ENCODE measurements at places on chromosomes 5 and 9.

GRCh38 chr9:37640246-37640645 lies 10.5 kb upstream of the FRMPD1 start:
- DNase-seq: no peak

DNA sequence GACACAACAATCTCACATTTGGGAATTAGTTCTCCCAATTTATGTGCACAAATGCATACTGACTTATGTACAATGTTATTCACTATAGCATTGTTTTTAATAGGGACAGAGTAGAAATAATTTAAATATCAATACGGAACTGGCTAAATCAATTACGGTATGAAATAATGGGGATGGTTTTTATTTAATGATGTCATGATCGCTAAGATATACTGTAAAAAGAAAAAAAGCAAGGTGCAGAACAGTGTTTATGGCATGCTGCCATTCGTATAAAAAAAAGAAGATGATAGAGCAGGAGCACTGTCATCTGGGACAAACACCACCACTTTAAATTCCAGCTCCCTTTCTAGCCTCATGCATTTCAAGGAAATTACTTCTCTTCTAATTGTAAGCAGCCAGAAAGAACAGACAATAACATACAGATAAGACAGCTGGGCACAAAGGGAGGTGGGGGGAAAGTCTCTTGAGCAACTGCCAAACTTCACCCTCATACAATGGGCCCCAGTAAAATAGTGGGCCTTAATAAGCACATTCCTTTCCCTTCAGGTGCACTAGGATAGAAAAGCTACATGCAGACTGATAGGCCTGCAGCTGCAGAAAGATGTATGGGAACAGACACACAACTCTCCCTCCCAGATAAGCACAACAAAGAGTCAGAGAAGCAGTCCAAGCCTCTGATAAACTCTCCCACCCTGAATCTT lies 8.4 kb downstream of the SREK1IP1 start:
- DNase-seq: no peak

- no peak for DNase-seq
Observed at GRCh38 chr5:67380431-67380830, 183.8 kb upstream of the CD180 start.

DNA sequence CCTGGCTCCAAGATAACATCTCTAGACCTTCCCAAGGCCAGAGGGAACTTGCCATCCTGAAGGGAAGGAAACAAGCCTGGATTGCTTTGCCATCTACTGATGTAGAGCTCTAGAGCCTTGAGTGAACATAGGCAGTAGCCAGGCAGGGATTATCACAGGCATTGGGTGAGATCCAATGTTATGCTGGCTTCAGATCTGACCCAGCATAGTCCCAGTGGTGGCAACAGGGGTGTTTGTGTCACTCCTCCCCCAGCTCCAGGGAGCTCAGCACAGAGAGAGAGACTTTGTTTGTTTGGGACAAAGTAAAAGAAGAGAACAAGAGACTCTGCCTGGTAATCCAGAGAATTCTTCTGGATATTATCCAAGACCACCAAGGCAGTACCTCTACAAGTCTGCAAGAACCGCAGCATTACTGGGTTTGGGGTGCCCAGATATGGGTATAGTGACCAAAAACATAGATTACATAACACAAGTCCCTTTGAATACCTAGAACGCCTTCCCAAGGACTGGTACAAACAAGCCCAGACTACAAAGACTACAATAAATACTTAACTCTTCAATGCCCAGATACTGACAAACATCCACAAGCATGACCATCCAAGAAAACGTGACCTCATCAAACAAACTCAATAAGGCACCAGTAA lies 137.6 kb upstream of the DAPK1 start:
- DNase-seq: no peak

DNA sequence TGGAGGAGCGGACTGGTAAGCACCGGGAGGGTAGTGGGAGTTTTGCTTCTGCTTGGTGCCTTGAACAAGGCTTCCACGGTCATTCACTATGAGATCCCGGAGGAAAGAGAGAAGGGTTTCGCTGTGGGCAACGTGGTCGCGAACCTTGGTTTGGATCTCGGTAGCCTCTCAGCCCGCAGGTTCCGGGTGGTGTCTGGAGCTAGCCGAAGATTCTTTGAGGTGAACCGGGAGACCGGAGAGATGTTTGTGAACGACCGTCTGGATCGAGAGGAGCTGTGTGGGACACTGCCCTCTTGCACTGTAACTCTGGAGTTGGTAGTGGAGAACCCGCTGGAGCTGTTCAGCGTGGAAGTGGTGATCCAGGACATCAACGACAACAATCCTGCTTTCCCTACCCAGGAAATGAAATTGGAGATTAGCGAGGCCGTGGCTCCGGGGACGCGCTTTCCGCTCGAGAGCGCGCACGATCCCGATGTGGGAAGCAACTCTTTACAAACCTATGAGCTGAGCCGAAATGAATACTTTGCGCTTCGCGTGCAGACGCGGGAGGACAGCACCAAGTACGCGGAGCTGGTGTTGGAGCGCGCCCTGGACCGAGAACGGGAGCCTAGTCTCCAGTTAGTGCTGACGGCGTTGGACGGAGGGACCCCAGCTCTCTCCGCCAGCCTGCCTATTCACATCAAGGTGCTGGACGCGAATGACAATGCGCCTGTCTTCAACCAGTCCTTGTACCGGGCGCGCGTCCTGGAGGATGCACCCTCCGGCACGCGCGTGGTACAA lies 556 bp downstream of the PCDHGC3 start:
- no peak for DNase-seq

DNA sequence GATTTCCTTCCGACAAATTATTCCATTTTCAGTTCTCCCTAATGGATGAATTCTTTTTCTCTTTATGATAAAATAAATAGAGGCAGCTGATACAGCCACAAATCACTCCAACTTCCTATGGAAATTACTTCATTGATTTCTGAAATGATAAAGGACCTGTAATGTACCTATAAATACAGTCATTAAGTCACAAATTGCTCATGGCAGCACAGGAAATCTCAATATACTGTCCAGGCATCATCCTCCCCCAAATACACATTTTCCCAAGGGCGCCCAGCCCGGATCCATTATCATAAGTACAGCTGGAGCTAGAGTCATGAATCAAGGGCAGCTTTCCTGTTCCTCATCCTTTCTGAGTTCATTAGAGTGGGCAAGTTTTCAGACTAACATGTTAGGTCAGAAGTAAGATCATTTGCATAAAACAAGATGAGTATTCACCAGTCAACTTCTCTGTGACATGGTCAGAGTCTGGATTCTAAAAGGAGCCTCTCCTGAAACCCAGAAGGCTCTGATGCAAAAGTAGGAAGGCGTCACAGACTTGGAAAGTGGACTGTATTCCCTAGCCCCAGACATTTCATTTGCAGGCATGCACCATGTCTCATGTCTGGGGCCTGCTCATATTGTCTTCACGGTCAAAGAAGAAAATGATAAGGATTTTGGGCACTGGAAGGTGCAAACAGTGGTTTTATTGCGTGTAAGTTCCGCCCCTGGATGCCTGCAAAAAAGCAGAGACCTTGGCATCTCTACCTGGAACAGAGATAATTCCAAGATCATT lies 383.2 kb downstream of the PLK2 start:
- no peak for DNase-seq

GRCh38 chr5:56908942-56909293 lies 478 bp upstream of the SETD9 start:
- no peak for DNase-seq

All from SW480 (cell line).